ENCODE measurements at places on chromosomes 2 and 18.
A peak's percentile ranks its signal among the peaks of the same experiment; 100 is the strongest.

DNA sequence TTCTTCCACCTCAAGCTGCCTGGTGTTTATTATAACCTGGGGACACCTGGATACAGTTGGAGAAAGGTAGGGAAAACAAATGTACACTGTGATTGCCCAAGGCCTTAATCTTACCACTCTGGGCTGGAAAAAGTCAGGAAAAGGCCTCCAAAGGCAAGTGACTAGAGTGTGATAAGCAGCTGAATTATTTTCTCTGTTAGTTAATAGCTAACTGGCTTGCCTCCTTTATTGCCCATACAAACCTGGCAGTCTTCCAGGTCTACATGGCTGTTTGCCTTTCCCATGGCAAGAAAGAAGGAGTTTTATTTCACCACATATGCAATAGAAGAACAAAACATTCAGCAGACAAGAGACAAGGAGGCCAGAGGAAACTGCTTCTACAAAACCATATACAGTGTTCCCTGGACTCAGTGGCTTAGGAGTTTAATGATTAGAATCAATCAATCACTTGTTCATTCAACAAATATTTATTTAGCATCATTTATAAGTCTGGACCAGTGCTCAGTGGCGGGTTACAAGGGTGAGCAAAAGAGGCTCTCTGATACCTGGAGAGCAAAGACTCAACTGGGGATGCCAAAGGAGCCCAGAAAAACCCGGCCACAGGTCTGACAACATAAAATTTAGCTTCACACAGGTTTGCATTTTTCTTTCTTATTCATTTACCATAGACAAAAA is 27.5 kb upstream of the SUCLG1 start:
- no peak for DNase-seq

- DNase-seq = no peak
These were observed 41.6 kb downstream of the NPPC start for GRCh38 chr2:231884438-231885140.

GRCh38 chr18:2325308-2325849 is 245.9 kb downstream of the METTL4 start:
- no peak for DNase-seq

DNA sequence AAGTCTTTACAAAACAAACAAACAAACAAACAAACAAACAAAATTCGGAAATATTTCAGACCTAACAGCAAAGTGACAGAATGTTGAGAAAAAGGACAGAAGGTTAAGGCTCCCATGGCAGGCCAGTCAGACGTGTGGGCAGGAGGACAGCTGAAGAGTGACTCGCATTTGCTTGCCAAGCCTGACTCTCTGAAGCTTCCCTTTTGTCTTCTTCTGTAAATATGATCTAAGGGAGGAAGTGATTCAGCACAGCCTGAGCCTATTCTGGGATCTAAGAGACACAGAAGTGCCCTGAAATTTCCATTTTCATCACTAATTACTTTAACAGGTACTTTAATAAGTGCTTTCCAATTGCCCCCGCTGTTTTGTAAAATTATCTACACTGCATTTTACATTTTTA is 134.0 kb upstream of the LYPD1 start:
- DNase-seq = no peak

- no peak for DNase-seq
These were observed 22.1 kb downstream of the CENPA start for GRCh38 chr2:26807788-26808460.

DNA sequence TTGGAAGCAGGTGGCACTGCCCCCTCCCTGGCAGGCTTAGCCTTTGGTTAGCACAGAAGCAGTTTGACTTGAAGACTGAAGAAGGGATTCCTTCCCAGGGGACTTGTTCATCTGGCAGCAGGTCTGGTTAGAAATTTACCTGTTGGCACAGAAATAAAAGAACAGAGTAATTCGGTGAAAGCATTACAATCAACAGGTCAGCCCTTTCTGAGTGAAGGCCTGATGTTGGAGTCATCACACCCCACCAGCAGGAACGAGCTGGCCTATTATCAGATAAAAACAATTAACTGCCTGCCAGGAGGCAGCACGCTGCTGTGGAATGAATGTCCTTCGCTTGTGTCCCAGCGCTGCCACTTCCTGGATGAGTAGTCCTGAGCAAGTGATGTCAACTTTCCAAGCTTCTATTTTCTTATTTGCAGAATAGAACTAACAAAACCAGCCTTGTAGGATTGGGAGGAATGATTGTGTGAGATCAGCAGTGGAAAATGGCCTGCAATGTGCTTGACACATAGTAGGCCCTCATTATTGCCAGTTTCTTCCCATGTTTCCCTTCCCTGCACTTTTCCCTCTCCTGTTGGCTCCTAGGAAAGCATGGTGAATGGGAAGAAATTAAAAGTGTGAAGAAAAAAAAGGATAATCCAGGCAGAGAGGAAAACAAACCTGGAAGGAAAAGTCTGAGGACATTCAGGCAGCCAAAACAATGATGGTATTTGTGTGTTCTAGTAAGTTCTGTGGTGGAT is 29.0 kb downstream of the LGALSL start:
- no peak for DNase-seq

DNA sequence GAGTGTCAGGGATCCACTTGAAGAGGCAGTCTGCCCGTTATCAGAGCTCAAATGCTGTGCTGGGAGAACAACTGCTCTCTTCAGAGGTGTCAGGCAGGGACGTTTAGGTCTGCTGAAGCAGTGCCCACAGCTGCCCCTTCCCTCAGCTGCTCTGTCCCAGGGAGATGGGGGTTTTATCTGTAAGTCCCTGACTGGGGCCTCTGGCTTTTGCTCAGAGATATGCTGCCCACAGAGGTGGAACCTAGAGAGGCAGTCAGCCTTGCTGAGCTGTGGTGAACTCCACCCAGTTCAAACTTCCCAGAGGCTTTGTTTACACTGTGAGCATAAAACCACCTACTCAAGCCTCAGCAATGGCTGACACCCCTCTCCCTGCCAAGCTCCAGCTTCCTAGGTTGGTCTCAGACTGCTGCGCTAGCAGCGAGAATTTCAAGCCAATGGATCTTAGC is 38.1 kb downstream of the PLEK start:
- DNase-seq = no peak

DNA sequence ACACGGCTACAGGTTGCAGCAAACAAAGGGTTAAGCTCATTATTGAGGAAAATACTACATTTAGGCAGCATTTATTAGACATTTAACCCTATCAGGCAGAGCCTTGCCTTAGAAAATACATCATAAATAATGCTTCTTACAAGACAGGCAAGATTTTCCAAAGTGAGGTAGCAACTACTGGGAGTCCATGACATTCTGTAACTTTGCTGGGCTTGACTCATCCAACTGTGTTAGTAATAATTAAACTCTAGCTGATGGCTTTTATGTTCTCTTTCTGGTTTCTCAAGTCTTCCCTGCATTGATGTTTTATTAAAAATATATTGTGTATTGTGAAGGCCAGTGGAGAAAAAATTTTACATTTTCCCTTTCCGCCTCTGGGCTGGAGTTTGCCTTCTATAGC is 291.3 kb downstream of the AFF3 start:
- DNase-seq = no peak

DNA sequence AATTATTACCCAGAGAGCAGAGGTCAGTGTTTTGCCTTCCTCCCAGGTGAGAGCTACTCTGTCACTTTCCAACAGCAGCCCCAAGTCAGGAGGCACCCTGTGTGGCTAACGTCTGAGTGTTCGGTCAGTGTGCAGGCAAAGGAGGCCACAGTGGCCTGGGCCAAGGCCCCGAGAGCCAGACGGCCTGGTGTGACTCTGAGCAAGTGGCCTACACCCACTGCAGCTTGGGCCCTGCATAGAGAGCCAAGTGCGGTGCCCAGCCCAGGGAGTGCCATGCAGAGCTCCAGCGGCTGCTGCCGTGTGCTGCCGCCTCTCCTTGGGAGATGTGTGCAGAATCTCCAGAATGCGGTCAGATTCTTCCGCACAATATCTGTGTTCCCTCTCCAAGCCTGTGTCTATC is 70.4 kb downstream of the GNAL start:
- DNase-seq = no peak

DNA sequence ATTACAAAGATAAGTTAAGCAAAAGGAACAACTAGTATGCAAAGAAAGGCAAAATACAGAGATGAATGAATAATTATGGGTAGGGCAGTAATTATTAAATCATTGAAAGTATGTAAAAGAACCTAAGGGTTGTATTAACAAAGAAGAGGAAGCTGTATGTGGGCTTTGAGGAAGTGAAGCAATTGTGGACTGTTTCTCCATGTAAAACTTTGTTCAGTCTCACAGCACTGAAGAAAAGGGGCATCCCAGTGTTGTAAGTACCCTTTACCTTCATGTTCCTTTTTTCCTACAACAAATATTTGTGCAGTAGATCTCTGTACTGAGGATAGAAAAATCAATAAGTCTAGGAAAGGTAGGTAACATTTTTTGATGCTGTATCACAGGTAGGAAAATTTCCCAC is 388.7 kb upstream of the NRP2 start:
- DNase-seq = no peak

GRCh38 chr2:124668161-124668560 is 643.1 kb downstream of the CNTNAP5 start:
- no peak for DNase-seq

DNA sequence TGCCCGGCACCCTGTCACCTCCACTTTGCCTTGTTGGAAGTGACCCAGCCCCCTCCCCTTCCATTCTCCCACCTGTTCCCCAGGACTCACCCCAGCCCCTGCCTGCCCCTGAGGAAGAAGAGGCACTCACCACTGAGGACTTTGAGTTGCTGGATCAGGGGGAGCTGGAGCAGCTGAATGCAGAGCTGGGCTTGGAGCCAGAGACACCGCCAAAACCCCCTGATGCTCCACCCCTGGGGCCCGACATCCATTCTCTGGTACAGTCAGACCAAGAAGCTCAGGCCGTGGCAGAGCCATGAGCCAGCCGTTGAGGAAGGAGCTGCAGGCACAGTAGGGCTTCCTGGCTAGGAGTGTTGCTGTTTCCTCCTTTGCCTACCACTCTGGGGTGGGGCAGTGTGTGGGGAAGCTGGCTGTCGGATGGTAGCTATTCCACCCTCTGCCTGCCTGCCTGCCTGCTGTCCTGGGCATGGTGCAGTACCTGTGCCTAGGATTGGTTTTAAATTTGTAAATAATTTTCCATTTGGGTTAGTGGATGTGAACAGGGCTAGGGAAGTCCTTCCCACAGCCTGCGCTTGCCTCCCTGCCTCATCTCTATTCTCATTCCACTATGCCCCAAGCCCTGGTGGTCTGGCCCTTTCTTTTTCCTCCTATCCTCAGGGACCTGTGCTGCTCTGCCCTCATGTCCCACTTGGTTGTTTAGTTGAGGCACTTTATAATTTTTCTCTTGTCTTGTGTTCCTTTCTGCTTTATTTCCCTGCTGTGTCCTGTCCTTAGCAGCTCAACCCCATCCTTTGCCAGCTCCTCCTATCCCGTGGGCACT is 4.5 kb downstream of the RETREG2 start:
- DNase-seq = no peak

GRCh38 chr2:197247083-197247482 is 63.5 kb downstream of the ANKRD44 start:
- no peak for DNase-seq

GRCh38 chr2:25936889-25937545 is 45.3 kb downstream of the KIF3C start:
- DNase-seq = no peak

DNA sequence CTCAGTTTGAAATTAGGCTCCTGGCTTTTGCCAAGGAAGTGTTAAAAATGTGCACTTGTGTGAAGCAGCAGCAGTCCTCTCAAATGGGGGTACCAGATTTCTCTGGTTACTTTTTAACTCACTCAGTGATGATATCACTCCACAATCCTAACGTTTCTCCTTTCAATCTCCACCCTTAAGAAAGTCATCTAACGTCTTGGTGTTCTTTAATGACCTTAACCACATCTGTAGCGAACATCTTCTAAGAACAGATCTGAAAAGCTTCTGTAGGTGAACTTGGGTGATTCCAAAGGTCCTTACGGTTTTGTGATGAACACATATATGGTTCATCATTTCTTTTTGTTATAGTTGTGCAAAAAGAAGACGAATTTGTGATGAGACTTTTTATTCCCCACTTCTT is 73.2 kb downstream of the DOCK10 start:
- DNase-seq = no peak

DNA sequence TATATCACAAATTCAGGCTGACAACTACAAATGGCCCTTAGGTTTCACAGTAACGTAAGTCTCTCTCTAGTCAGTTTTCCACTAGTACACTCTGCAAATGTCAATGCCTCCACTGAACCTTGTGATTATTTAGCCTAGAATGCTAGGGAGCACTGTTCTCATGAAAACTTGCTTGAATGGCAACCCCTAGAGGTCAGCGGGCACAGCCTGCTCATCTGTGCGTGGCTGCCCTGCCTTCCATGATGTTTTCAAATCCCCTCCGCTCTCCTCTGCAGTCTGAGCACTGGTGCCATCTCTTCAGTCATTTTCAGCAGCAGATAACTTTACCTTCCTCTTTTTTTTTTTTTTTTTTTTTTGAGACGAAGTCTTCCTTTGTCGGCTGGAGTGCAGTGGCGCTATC is 84.1 kb upstream of the GULP1 start:
- no peak for DNase-seq

DNA sequence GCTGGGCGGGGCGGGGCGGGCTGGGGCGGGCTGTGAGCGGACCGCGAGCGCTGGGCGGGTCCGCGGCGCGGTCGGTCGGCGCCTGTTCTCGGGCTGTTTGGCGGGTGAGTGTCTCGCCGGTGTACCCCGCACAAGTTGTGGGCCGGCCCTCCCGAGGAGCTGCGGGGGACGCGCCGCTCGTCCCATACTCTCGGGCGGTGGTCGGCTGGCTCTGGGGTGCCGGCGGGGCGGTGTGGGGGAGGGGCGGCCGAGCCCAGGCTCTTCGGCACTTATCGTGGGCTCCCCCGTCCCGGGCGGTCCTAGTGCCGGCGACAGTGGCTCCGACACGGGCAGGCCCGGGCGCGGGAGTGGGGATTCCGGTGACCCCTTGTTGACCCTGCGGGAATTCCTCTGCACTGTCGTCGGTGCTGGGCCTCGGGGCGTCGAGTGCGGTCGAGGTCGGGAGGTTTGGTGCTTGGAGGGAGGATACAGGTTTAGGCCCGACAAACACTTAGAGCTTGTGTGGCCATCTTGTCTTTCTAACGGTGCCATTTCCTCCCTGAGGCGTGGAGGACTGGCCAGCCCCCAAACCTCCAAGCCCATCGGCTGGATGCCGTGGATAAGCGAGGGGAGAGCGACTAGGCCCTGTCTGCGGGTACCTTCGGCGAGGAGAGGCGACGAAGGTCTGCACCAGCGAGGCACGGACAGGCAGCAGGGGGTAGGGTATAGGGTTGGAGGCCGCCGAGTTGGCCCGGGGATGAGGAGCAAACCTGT is at the start of gene SEPTIN2:
Gene SEPTIN2, plus strand, starts transcription at position 47 of the 753 bp plus-strand sequence. CDS start 8,308 bp downstream, outside the sequence.
- DNase-seq = peak; percentile 63

DNA sequence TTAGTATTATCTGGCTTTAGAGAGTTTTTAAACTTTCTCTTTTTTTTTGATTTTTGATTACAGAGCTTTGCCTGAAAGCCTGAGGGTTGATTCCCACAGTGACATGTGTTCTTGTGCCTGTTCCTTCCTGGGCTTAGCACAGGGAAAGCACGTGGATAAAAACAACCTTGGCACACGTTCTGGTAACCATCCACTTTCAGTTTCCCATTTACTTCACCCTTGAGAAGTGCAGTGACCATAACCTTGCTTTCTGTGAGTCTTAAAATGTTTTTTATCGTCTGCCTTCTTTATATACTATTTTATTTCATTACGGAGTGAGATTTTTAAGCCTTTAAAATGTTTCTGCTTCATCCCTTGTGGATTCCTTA is 11.5 kb downstream of the CD226 start:
- no peak for DNase-seq
